Inflammatory macrophage treated with lipopolysaccharide for 4 hours (primary cell): ENCODE measurements at places on chromosomes 2 and 18.

- DNase-seq, result peak; percentile 26
Measured at GRCh38 chr2:95158891-95159619, 593 bp downstream of the ZNF514 start.

GRCh38 chr2:79876430-79876829 is 363.6 kb downstream of the CTNNA2 start:
- DNase-seq, result no peak

- DNase-seq, result no peak
Measured at GRCh38 chr18:48894799-48895346, 55.9 kb downstream of the SMAD7 start.

- DNase-seq, result no peak
Measured at GRCh38 chr2:46803547-46803878, 112.1 kb downstream of the MCFD2 start.

GRCh38 chr18:10403708-10404107 is 50.7 kb upstream of the APCDD1 start:
- no peak for DNase-seq

DNA sequence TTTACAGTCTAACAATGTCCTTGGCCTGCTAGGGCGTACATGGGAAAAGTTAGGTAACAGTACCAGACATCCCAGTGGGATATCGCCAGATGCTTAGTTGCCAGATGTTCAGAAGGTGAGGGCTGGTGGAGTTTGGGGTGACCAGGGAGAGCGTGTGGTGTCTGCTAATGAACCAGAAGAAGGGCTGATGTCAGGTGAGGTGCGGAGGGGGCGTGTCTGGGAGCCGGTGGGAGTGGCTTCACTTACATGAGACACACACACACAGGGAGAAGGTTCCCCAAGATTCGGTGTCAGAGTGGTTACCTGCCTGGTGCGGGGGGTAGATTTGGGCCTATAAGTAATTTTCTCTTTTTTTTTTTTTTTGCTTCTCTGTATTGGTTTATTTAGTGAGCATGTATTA is 12.2 kb downstream of the RAB31 start:
- no peak for DNase-seq

GRCh38 chr2:60317034-60317386 is 236.4 kb downstream of the BCL11A start:
- DNase-seq, result no peak

DNA sequence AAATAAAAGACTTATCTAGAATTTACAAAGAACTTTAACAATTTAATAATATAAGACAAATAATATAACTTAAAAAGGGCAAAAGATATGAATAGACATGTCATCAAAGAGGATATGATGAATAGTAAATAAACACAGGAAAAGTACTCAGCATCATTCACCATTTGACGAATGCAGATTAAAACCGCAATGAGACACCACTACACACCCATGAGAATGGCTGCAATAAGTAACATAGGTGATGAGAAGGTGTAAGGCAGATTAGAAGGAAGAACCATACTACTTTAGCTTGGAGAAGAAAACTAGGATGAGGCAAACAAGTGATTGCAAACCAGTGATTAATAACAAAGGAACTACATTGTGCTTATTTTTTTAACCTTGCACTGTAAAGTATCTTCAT is 152.0 kb downstream of the CYRIA start:
- no peak for DNase-seq

- peak; percentile 84 for DNase-seq
Measured at GRCh38 chr18:66640431-66640830, 36.5 kb upstream of the CDH19 start.

- DNase-seq, result no peak
Measured at GRCh38 chr2:10841547-10842219, 29.1 kb upstream of the PDIA6 start.

GRCh38 chr2:73103018-73103542 is 9.7 kb downstream of the RAB11FIP5 start:
- DNase-seq, result no peak

GRCh38 chr2:241308267-241308666 is 7.2 kb downstream of the HDLBP start:
- DNase-seq, result no peak

DNA sequence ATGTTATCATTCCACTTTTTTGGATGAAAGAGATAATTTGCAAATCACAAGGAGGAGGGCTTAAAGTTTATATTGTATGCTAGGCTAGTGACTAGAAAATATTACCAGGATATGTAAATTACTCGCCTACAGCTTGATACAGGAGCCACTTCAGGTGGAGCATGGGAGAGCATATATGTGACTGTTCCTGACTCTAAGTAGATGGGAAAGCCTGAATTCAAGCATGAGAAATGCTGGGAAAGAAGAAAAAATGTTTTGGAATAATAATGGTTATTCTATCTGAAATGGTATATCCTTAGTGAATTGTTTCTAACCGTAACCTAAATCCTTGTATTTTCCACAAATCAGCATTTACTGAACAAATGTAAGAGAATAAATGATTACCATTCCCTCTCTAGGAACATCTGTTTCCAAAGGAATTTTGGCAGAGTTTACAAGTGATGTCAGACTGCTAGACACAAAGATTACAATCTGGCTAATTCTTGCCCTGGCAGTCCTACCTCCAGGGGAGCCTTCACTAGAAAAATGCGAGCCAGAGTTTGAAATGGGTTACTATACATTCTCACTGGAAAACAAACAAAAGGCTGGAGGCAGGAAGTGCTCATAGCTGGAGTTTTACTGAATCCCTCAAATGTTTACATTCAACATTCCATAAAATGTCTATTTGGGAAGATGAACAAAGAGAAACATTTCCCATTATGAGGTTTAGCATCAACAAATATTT is 129.4 kb upstream of the MAPRE2 start:
- no peak for DNase-seq

GRCh38 chr18:23210526-23210925 is 75.2 kb downstream of the CABLES1 start:
- DNase-seq, result no peak

DNA sequence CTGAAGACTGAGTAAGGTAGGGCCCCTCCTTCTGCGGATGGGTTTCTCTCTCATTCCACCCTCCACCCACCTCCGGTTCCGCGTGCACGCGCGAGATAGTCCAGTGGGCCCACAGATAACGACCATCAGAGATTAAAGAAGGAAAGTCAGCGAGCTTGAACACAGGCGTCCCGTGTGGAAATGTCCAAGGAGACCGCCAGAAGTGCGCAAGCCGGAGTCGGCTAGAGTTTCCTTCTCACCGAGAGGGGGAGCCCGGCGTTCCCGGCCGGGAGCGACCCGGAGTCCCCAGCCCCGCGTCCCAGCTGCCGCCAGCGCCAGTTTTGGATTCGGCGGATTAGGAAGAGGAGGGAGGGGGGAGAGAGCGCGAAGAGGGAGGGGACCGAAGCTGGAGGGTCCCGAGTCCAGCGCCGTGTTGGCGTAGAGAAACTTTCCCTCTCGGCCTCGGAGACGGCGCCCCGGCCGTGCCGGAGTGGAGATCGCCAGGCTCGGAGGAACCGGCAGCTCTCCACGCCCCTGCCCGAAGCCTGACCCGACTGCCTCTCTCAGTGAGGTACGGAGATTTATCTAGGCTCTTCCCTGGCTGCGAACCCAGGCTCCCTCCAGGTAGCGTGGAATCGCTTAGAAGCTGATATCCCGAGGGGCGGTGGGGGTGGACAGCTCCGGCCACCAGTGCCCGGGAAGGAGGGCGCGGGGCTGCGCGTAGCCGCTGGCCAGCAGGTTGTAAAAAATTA is at the start of gene GULP1:
Gene GULP1, plus strand, starts transcription at position 258 of the 731 bp plus-strand sequence. CDS start 185,829 bp downstream, outside the sequence.
- DNase-seq, result no peak

GRCh38 chr2:224111576-224111975 is 72.5 kb upstream of the SERPINE2 start:
- no peak for DNase-seq

DNA sequence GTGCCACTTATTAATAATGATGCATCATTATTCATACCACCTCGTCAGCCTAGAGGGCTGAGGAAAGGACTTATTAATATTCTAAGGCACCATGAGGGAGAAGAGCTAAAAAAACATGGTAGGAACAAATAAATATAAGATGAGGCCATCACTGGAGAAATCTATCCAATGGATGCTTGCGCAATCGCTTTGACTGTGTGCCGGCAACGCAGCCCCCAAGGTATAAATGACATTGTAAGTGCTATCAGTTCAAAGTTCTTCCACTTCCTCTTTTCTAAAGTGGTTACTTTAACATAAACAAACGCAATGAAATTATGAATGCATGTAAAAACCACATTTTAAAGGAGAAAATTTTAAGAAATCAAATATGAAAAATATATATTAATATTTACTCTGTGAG is 164.6 kb downstream of the EIPR1 start:
- no peak for DNase-seq

- no peak for DNase-seq
Measured at GRCh38 chr18:7617738-7618422, 50.8 kb downstream of the PTPRM start.

- DNase-seq, result peak; percentile 96
Measured at GRCh38 chr2:239369631-239370161, 31.1 kb downstream of the HDAC4 start.

DNA sequence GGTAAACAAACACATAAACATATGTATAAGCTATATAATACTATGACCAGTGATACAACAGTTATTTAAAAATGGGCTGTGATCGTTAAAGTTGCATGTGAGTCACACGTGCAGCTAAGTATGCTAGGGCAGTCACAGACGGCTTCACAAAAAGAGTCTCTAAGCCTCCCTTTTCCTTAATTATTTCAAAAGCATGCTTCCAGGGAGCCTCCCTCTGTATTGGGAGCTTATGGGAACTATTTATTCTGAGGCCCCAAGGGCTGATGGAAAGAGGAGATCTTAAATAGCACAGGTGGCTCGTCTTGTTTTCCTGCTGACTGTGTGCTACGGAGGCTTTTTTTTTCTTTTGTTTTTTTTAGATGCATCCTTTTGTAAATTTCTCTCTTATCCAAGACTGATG is 94.3 kb downstream of the ADCYAP1 start:
- DNase-seq, result no peak

- DNase-seq, result peak; percentile 44
Measured at GRCh38 chr2:174546519-174547506, 50.8 kb downstream of the WIPF1 start.

DNA sequence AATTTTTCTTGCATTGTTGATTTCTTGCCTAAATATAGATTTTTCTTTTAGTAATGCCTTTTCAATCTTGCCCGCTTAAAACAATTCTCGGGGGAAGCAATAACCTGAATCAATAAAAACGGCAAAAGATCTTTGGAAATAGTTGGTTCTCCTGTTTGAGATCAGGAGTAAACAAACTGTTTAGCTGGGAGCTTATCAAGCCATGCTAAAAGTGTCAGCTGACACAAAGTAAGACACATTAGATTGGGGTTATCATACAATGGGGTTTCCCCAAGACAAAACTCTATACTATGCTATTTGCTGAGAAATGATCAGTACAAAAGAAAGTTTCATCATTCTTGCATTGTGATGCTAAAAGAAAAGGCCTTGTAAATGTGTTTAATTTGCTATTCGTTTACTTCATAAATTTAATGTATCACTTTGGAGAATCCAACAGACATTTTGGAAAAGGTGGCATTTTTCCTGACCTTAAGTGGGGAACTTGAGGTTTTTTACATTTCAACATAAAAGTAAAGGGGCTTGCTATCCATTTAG is 46.5 kb downstream of the ATIC start:
- DNase-seq, result no peak

- no peak for DNase-seq
Measured at GRCh38 chr2:20474757-20475566, 28.1 kb downstream of the RHOB start.

- DNase-seq, result no peak
Measured at GRCh38 chr2:219020604-219021365, 20.5 kb downstream of the CFAP65 start.

DNA sequence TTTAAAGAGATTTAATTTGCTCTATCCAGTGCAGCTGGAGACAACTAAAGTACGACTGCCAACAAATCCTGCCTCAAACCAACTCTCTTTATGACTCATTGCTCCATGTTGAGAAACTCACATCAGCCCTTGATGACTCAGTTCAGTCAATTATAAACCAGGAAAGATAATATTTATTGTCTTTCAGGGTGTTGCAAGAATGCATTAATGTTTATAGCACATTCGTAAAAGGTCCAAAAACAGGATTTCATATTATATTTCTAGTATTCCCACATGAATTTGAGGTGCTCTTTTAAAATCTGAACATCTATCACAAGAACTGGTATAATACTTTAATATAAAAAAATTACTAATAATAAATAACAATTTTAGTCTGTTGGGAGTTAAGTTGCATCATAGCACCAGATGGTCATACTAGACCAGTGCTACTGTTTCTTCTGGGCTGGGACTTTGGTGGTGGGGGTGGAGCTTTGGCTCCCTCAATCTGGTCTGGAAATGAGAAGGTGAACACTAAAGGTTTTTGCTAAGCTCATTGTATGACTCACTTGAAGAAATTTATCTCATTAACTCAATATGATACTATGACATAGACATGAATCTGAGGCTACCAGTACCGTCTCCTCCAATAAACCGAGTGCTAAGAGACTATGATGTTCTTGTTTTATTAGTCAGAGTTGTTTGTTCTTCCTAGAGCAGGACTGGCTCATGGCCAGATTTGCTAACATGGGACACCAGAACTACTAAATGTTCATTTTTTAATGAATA is 26.6 kb upstream of the MAP3K20 start:
- peak; percentile 91 for DNase-seq

- no peak for DNase-seq
Measured at GRCh38 chr2:18630101-18630500, 40.7 kb upstream of the NT5C1B start.

- no peak for DNase-seq
Measured at GRCh38 chr18:48910972-48911545, 39.7 kb downstream of the SMAD7 start.

- DNase-seq, result no peak
Measured at GRCh38 chr2:120667981-120668380, 67.7 kb upstream of the GLI2 start.

DNA sequence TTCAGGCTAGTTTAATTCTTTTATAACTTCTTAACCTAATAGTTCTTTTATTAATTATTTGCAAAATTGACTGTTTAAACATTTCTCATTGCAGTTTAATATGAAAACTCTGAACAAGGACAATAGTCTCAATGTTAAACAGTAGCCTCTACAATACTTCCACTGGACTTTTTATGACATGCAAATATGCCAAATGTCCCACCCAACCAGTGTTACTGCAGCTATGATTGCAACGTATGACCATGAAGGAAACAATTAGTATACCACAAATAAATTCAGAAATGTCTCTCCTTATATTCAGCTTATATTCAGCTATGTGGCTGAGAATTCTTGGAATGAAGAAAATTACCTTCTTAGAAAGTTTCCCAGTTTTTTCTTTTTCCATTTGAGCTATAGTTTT is 688.6 kb downstream of the DCC start:
- DNase-seq, result no peak
